ENCODE measurements at places on chromosomes 2 and 18.

GRCh38 chr2:9236045-9236344, 29.4 kb downstream of the ASAP2 start:
- DNase-seq = no peak

- DNase-seq = no peak
These were observed 26.1 kb upstream of the ALKAL2 start for GRCh38 chr2:313991-314390.

DNA sequence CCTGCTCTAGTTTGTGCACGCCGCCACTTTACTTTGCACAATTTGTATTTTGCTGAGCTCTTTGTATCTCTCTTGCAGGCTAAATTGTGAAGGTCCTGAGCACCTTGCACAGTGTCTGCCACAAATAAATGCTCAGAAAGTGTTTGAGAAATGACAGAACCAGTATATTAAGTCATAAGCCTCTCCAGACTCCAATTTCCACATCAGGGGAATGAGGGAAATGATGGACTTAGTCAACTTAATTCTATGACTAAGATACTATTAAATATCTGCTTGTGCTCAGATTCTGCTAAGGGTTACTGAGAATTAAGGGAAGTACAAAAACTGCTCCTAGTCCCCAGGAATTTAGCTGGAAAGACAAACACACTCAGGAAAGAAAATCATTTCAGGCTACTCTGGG, 239.1 kb upstream of the SLC14A2 start:
- no peak for DNase-seq

DNA sequence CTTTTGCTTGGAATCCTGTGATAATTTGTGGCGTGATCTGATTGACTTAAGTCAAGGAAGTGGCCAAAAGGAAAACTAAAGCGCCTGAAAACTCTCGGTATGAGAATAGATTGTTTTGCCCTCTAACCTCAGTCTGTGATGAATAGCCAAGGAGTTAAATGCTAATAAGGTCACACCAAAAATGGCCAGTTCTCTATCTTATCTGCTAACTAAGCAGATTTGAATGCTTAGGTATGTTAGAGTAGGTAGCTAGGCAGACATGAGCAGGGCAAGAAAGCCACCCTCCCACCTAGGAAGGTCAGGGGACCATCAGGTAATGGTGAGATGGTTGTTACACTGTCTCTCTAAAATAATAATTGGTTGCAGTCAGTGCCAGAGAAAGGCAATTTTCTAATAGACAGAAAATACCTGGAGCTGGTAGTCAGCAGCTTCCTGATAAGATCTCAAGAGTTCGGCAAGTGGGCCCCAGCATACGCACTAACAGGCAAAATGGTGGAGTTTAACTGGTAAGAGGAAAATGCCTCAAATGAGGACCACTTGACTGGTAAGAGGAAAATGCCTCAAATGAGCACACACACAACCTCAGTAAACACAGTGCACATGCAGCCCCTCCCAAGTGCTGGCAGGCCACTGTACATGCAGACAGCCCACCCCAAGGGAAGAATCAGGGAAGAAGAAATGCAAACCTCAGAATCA, 468.4 kb downstream of the MBD2 start:
- no peak for DNase-seq

DNA sequence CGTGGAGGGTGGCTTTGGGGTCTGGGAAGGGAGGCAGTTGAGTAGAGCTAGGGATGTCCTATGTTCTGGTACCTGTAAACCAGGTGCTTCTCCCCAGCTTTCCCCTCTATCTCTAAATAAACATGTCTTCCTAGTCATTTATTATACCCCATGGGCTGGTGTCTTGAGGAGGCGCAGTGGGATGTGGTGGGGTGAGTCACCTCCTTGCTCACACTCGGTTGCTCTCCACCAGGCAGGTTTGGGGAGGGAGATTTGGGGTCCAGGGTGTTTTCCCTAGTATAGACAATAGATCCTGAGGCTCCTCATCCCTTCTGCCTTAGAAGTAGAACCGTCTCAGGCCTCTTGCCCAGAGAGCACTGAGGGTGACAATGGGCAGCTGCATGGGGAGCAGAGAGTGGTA, 5.1 kb downstream of the PSD4 start:
- DNase-seq = peak; percentile 58

DNA sequence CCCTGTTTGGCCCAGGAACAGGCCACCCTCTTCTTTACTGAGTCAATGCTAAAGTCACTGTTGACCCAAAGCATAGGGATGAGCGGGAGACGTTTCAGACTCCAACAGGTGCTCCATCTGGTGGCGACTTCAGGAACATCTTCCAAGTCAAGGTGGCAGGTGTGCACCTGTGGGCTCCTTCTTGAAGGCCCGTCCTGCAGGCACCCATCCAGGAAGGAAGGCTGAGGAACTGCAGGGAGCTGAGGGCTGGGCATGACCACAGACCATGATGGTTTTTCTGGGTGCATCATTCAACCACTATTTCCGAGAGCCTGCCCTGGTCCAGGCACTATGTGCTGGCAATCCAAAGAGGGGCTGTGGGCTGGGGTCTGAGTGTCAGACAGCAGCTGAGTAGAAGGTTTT, 142.8 kb downstream of the NDUFA10 start:
- peak; percentile 59 for DNase-seq

DNA sequence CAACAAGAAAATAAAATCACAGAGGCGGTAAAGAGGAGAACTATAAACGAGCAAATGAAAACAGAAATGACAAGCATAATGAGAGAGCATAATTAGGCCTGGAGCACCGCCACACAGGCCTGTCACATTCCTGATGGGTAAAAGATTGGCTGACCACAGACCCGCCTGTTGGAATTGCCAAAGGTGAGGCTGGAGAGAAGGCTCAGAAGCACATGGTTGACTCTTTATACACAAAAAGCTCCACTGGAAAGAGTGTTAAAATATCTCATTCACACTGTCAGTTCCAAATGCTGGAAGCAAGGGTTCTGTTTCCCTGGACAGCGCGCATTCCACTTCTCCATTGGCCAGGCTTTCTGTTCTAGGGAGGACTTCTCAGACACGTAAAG, 5.9 kb upstream of the LGALSL start:
- DNase-seq = no peak

DNA sequence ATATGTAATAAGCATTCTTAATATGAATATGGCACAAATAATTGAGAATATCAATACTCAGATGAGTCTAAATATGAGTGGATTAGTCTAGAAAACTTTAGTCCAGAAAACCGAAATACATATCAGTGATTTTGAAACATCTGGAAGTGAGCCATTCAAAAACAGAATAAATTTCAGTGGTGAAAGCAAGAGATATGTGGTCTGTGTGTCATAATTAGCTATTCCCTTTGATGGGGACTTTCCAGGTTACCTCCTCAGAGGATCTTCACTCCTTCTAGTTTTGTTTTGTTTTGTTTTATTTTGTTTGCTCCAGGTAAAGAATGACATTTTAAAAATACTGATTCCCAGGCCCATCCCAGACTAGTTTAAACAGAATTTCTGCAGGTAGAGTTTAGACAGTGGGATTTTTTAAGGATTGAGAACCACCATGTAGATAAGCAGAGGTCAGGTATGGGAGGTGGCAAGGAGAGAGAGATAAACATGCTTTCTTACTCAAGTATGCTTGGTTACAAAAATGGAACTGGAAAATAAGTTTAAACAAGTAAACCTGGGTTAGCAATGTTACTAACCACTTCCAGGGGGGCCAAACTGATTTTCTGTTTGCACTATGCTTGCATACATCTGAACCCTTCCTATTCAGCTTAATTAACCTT, 70.7 kb downstream of the NABP1 start:
- DNase-seq = no peak

DNA sequence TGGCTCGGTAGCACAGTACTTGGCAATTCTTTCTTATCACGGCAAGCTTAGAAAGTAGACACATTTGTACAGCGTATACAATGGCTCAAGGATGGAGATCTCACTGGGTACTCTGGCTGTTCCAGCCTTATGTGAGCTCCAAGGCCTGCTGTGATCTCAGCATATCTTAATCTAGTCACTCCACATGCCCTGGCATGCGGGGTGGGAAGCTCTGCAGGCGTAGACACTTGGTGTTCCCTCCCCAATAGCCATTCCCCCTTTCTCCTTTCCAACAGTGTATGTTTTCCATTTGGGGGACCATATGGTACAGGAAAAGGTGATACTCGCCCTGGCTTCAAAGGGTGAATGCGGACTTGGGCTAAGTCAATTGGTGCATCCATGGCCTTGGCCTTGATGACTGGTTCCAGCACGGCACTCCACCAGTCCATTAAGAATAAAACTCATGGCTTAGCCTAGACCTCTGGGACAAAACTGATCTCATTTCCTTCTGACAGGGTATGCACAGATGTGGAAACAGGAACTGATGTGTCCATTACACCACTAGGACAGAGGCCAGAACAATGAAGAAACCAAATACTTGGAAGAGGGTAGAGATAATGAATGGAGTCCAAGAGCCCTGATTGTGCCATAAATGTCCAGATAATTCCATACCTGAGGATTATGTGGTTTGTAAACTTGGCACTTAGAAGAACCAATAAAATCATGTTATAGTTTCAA, 28.4 kb downstream of the TGIF1 start:
- DNase-seq = no peak

DNA sequence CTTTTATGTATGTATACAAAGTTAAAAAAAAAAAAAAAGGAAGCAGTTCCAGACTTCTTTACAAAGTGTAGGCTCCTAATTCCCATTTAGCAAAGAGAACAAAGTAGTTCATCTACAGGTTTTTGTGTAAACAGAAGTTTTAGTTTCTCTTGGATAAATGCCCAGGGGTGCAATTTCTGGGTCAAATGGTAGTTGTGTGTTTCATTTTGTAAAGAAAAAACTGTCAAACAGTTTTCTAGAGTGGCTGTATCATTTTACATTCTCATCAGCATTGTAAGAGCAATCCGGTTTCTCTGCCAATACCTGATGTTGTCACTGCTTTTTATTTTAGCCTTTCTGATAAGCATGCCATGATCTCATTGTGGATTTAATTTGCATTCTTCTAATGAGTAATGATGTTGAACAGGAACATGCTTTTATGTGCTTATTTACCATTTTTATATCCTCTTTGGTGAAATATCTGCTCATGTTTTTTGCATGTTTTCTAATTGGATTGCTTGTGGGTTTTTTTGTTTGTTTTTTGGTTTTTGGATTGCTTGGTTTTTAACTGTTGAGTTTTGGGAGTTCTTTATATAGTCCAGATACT, 16.6 kb upstream of the PSME4 start:
- DNase-seq = no peak
